ENCODE measurements at places on chromosomes 2 and 18. TPM values are rescaled to one million over a fixed set of nuclear protein-coding genes. Genes with fewer than 3 reads are reported as not detected.

Gene REG1B
- total RNA-seq = not detected

Gene EGR4
- total RNA-seq = not detected

Gene AKAIN1
- not detected for total RNA-seq

Gene RGPD4
- total RNA-seq = under 0.01 TPM

Gene COPS7B
- 16.1 TPM for total RNA-seq

Gene ASXL3
- 1.1 TPM for total RNA-seq

Data from regular cardiac myocyte (primary cell).